ENCODE measurements at places on chromosomes 5 and 9.

GRCh38 chr9:95667789-95668188 is 151.0 kb upstream of the PTCH1 start:
- DNase-seq = peak; percentile 42

- DNase-seq = no peak
These were observed 8.8 kb downstream of the FAM200C start for GRCh38 chr5:160390787-160391696.

DNA sequence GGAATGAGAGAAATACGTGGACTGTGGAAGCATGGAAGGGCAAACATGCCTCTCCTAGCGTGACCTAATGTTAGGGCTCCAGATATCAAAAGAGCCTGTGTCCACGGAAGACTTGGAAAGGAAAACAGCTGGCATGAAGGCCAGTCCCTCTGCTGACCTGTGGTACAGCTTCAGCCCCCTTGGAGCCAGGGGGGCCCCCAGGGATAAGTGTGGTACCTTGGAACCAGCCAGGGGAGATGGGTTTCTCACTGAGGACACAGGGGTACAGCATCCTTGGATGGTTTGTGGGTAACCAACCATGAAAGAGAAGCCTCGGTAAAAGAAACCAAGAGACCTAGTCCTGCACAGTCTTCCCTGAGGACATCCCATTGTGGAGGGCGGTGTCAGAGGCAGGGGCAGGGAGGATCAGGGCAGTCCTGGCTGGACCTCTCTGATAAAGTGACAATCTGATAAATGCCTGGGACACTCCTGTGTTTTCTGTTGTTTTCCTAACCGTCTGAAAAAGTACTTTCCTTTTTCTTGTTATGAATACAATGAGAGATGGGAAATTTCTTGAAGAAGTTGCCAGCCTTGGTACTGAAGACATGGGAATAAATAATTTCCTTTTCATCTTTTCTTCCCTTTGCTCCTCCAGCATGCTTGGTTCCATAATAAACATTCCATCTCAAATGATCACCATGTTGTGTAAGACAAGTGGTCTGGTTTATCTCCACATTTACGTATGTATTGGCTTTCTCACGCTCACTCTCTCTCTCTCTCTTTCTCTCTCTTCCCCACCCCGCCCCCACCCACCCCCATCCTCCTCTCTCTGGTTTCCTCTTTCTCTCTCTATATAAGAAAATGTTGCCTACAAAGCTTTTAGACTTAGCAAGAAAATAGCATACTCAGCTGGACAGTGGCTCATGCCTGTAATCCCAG is 102.1 kb downstream of the SUSD1 start:
- DNase-seq = no peak

DNA sequence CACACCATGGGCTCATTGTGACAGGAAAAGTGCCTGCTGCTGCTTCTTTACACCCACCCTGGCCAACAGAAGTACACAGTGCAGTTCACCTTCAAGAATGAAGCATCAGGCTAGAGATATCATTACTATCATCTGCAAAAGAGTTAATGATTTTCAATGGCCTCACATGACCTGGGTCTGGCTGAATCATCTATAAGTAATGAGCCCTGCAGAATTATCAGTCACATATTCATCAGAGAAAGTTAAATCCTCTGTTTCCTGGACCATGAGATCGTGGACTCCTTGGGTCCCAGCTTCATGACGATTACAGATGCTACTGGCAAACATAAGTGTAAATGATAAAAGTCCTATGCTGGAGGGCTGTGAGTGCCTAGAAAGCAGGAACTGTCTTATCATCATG is 8.3 kb downstream of the BAG1 start:
- no peak for DNase-seq

DNA sequence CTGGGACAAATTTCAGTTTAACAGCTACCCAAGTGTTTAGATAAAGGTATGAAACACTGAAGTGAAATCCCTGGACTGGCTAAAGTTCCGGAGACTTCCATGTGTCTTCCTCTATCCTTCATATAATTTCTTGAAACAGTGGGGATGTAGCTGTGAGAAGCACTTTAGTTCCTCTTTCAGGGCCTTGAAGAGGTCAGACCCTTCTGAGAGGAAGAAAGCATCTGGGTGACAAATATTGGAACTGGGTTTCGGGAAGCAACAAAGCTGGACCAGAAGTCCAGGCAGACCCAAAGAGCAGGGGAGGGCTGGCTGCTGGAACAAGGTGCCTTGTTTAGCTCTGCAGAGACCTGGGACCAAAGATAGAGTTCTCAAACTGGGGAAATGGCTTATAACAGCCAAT is 75.4 kb upstream of the ZFAND5 start:
- DNase-seq = no peak

- DNase-seq = peak; percentile 45
These were observed 337.5 kb downstream of the CDH9 start for GRCh38 chr5:26700759-26701384.

- DNase-seq = no peak
These were observed 200.5 kb upstream of the KLF9 start for GRCh38 chr9:70614786-70615463.

DNA sequence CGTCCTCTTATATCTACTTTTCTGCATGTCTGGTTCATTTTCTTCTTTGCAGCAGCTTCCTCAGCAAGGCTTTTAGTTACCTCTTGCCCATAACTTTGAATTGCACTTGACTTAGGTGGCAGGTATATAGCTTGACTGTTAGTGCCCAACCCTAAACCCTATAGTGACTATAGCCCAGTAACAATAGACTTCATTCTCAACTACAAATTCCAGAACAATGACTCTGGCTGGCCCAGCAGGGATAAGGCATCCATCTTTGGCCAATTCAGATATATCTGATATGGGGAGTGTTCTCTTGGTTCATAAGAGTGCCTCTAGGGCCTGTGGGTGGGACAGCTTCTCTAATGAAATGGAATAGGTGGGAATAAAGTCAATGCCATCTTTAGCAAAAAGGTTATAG is 246.2 kb downstream of the DMRT2 start:
- DNase-seq = no peak

DNA sequence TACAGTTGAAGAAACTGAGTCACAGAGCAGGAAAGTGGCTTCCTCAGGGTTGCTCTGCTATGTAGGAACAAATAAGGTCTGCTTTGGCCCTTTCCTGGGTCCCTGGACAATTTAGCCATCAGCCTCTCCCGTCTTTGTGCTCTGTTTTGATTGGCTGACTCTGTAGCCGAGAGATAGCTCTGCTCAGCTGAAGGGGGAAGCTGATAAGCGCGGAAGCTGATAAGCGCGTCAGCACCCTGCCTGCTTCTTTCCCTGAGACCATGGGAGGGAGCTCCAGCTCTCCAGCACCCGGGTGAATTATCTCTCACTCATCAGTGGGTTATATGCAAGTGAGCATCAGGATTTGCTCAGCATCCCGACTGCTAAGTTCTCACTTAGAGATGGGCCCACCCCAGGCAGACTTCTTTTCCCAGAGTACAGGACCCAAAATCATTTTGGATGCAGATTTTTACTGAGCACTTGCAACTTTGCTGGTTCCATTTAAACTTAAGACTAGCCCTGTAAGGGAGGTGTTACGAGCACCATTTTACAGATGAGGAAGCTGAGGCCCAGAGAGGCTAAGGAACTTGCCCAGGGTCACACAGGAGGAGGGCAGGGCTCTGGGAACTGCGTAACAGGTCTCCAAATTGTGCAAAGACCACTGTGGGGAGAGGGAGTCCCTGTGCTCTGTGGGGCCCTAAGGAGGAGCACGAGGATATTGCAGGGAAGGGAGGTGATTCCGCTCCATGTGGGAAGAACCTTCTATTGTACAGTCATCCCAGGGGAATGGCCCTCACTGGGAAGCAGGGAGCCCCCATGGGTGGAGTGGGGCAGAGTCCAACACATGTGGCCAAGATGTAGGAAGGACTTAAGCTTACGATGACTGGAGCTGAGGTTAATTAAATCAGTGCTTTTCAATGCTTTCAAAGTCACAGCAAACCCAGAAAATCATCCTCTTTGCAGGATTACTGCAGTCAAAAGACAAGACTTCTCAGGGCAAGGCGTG is 83.7 kb upstream of the ORM1 start:
- no peak for DNase-seq

GRCh38 chr5:53712327-53712726 is 151.9 kb downstream of the NDUFS4 start:
- no peak for DNase-seq

DNA sequence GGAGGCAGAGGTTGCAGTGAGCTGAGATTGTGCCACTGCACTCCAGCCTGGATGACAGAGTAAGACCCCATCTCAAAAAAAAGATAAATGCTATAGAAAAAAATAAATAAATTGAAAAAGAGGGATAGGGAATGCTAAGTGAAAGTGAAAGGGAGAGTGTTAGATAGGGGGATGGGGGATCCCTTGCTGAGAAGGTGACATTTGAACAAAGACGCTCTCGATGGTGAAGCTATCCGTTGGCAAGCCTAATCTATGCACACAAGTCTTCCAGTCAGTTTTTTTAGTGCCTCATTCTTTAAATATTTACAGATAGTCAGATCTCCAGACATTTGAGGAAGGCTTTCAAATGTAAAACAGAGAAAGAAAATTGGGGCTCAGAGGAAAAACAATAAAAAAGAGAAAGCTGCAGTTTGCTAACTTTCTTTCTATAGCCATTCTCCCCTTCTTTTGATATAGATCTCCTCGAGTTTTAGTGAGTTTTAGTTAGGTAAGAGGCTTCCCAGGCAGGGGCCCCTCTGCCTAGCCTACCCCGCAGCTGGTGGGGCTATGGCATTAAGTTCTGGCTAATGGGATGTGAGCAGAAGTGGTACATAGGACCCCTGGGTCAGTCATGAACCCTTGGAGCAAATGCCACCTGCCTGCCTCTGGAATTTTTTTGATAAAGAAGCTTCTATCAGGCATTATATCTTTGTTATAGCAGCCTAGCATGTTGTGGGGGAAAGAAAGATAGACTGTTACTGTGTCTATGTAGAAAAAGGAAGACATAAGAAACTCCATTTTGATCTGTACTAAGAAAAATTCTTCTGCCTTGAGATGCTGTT is 12.0 kb downstream of the GLRX start:
- DNase-seq = no peak

DNA sequence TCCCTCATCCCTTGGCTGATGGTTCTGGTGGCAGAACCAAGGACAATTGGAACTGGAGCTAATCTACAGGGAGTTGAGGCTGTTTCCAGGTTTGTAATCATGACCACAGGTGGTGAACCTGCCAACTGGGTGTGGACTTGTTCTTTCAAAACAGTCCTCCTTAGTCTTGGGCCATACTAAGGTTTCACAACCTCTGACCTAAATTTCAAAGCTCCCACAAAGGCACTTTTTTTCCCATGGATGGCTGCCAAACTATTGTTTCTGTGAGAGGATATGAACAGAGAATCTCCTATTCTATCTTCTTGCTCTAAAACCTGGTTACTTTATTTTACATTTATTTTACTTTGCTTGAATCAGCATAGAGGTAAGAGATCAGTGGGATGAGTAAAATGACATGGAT is 106.5 kb upstream of the IZUMO3 start:
- no peak for DNase-seq

- peak; percentile 40 for DNase-seq
These were observed 53.7 kb downstream of the RGMB start for GRCh38 chr5:98827161-98827560.

GRCh38 chr5:82349652-82350051 is 71.5 kb upstream of the RPS23 start:
- no peak for DNase-seq

- no peak for DNase-seq
These were observed 149.3 kb upstream of the COL5A1 start for GRCh38 chr9:134492281-134492691.

GRCh38 chr5:147248561-147248960 is 13.7 kb downstream of the STK32A start:
- no peak for DNase-seq

DNA sequence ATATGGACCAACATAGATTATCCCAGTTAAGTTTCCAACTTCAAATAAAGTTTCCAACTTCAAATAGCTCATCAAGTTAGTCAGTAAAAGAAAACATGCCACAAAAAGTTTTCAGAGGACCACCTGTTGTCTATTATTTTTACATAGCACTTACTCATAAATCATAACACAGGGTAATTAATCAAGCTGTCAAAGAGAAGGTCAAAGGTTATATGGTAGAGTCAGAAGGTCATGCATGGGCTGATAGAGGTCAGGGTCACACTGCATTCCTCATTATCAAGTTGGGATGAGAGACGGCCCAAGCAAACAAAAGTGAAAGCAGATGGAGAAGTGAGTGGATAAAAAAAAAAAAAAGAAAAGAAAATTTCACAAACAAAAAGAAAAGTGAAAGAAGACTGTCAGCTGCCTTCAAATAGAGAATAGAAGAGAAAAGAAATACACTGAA is 145.5 kb upstream of the POU5F2 start:
- no peak for DNase-seq

DNA sequence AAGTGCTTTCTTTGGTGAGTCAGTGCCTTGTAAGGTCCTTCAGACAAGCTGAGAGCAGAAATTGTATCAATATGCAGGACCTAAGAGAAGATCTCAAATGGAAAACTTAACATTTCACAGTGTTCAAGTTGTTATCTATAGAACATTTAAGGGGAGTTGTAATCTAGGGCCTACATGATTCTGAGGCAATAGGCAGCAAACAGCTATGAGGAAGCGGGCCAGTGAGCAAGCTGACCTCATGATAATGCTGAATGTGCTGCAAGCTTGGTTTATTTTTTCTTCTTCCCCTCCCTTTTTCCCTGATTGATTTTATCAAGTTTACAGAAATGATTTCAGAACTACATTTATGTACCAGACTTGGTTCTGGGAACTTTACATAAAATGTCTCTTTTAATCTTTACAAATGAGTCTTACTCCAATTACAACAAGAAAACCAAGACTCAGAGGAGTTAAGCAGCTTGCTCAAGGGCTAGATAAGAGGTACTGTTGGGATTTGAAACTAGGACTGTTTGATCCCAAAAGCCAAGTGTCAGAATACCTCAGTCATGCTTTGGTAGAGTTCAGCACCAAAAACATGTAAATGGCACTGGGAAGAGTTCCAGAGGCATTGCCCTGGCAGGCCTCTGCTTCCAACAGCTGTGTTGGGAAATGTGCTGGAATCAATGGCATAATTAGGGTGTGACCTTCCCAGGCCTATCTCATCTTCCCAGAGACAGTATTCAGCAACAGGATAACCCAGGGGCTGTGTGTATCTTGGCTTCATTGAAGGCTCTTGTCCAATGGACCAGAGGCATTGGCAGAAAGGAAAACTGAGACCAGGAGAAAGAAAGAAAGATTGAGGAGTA is 130.1 kb downstream of the LRRC70 start:
- no peak for DNase-seq

DNA sequence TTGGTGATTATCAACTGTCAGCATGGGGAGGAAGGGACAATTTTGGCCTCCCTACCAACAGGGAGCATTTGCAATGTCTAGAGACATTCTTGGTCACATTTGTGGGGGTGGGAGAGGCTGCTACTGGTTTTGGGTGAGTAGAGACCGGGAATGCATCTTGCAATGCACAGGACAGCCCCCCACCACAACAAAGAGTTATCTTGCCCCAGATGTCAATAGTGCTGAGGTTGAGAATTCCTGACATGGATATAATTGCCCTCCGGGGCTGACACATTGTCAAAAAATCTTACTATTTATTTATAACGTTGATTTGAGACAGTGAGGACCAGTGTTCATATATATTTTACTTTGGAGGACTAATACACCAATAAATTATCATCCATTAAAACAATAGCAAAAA is 316.1 kb downstream of the PSAT1 start:
- no peak for DNase-seq

- DNase-seq = no peak
These were observed 81.2 kb upstream of the MIER3 start for GRCh38 chr5:57033103-57033502.

- DNase-seq = peak; percentile 46
These were observed 244.4 kb upstream of the RAI14 start for GRCh38 chr5:34411470-34412346.

Data from NCI-H345 (cell line).